ENCODE measurements at places on chromosomes 12 and 14. TPM values are rescaled to one million over a fixed set of nuclear protein-coding genes. Genes with fewer than 3 reads are reported as not detected.

DNA sequence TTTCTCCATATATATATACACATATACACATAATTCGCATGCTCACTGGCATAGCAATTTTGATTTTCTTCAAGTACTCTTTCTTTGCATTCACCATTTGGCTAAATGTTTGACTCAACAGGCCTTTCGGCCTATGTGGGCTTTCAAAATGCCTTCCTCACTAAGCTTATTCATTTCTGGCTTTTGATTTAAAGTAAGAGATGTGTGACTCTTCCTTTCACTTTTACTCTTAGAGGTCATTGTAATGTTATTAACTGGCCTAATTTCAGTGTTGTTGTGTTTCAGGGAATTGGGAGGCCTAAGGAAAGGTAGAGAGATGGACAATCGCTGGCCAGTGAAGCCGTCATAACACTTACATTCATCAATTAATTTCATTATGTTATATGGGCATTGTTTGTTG lies 14.5 kb upstream of the KLRD1 start:
- no peaks in the 10 kb centered on the region for H3K4me1 ChIP-seq
- no peaks in the 10 kb centered on the region for H3K36me3 ChIP-seq
- H3K27me3 ChIP-seq = no peaks in the 10 kb centered on the region

GRCh38 chr14:23090254-23090636 lies 4.7 kb downstream of the ACIN1 start:
- H3K27ac ChIP-seq = no peak overlapping the region
- peaks cover 10% of the 10 kb centered on the region for H3K36me3 ChIP-seq
- no peak overlapping the region for H3K4me3 ChIP-seq
- H3K4me1 ChIP-seq = peaks cover 12% of the 10 kb centered on the region

DNA sequence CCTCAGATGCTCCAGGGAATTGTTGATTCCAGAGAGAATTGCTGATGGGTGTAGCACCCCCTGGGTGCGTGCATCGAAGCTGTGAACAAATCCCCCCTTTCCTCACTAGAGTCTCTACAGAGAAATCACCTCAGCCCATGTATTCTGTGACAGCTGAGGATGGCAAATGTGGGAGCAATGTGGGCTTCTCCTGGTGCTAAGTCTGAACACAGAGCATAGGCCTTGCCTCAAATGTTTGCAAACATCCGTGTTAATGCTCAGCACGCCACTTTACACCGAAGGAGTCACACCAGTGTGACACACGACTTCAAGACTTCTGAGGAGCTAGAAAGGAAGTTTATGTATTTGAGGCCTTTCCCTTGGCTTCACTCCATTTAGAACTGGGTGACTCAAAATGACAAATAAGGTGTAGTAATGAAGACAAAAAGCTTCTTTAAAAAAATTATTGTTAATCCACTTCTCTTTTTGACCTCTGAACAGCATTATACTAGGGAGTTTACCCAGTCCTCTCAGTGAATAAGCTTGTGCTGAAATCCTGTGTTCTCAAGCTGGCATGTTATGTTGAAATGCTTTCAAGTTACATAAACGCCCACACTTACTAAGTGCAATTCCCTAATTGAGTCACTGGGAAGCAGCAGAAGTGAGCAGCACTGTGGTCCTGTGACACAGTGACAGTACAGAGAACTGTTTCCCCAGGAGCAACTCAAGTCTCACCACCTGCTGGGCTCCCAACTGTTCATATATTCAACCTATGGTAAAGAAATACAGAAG lies 92.9 kb downstream of the FAR2 start:
- no peaks in the 10 kb centered on the region for H3K4me1 ChIP-seq
- H3K27me3 ChIP-seq = no peaks in the 10 kb centered on the region
- H3K36me3 ChIP-seq = no peaks in the 10 kb centered on the region
- no peak overlapping the region for H3K4me3 ChIP-seq

- no peak overlapping the region for H3K4me3 ChIP-seq
- H3K27ac ChIP-seq = no peak overlapping the region
- no peaks in the 10 kb centered on the region for H3K27me3 ChIP-seq
- no peaks in the 10 kb centered on the region for H3K36me3 ChIP-seq
- H3K4me1 ChIP-seq = no peaks in the 10 kb centered on the region
Measured at GRCh38 chr12:107649661-107650061, 35.9 kb upstream of the PWP1 start.

DNA sequence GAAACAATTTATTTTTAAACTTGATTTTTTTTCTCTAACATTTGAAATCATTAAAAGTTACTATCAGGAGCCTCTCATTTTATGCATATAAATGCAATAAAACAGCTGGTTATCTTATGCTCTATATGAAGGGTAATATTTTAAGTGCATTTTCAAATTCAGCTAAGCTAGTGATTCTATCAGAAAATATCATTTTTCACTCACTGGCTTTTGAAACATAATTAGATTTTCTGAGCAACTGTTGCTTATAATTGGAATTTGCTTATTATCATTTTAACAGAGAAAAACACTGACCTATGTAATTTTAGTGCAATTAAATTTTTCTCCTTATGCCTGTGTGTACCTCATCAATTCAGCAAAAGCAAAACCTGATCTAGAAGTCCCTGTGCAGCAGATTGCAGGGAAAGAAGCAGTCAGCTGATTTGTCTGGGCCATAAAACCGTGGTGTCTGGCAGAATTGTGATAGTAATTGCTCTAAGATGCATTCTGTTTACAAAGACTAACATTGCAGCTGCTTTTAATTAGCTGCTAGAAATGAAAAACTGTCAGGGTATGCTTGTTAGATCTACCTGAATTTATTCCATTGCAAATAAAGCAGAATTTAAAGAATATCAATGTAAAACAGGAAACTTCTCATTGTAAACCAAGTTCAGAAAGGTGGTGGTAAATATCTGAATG lies 75.0 kb downstream of the BICD1 start:
- H3K4me3 ChIP-seq = no peak overlapping the region
- H3K36me3 ChIP-seq = peaks cover 5% of the 10 kb centered on the region
- H3K4me1 ChIP-seq = no peaks in the 10 kb centered on the region
- no peak overlapping the region for H3K27ac ChIP-seq

- H3K36me3 ChIP-seq = no peaks in the 10 kb centered on the region
- no peak for DNase-seq
- H3K4me1 ChIP-seq = peaks cover 9% of the 10 kb centered on the region
- no peak overlapping the region for H3K27ac ChIP-seq
- peaks cover 5% of the 10 kb centered on the region for H3K27me3 ChIP-seq
Measured at GRCh38 chr12:94037444-94037843, 110.9 kb upstream of the PLXNC1 start.

DNA sequence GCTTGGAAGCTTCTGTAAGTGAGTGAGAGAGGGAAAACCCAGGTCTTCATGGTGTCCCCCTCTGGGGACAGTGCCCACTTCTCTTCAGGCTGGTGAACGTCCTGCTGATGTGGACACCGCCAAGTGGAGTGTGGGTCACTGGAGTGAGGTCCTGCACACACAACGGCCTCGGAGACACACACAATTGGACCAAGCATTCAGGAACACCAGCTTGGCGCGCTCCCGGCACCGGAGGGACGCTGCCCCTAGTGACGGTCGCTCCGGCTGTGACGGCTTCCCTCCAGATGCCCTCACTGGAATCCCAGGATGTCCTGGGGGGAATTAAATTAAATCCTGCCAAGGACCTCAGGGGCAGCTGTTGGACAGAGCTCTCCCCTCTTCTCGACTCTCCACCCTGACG lies 123.1 kb downstream of the ZNF664 start:
- H3K4me1 ChIP-seq = no peaks in the 10 kb centered on the region
- H3K36me3 ChIP-seq = no peaks in the 10 kb centered on the region
- no peak overlapping the region for H3K27ac ChIP-seq
- H3K4me3 ChIP-seq = no peak overlapping the region
- no peaks in the 10 kb centered on the region for H3K27me3 ChIP-seq
- DNase-seq = no peak

DNA sequence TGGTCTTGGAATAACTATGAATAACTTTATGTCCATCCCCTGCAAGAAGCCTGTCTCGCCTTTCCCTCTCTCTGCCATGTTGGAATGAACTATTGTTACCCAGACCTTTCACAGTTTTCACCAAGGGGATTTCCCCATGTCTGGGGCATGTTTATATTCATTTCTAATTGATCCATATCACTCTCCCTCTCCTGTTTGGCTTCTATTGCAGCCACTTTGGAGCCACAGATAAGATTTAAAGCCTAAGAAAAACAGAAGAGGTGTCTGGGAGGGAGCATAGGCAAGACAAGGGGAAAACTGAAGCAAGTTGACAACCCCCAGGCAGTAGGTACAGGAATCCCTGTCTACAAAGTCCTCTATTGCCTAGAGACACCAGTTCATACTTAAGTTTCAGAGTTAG lies 41.0 kb upstream of the FOXJ2 start:
- no peak overlapping the region for H3K4me3 ChIP-seq
- H3K4me1 ChIP-seq = peaks cover 14% of the 10 kb centered on the region

- H3K4me1 ChIP-seq = no peaks in the 10 kb centered on the region
- no peaks in the 10 kb centered on the region for H3K36me3 ChIP-seq
- H3K27ac ChIP-seq = no peak overlapping the region
- no peak overlapping the region for H3K4me3 ChIP-seq
Measured at GRCh38 chr12:50246873-50247612, 36.3 kb downstream of the LIMA1 start.

- peak; percentile 51 for DNase-seq
- no peak overlapping the region for H3K4me3 ChIP-seq
- H3K36me3 ChIP-seq = no peaks in the 10 kb centered on the region
- H3K27me3 ChIP-seq = no peaks in the 10 kb centered on the region
Measured at GRCh38 chr14:71856199-71856919, 75.9 kb upstream of the RGS6 start.

- no peak overlapping the region for H3K27ac ChIP-seq
- H3K36me3 ChIP-seq = no peaks in the 10 kb centered on the region
- DNase-seq = peak; percentile 7
- no peaks in the 10 kb centered on the region for H3K27me3 ChIP-seq
Measured at GRCh38 chr12:84502907-84503787, 409.5 kb downstream of the SLC6A15 start.

- no peaks in the 10 kb centered on the region for H3K36me3 ChIP-seq
- no peak overlapping the region for H3K27ac ChIP-seq
- no peak overlapping the region for H3K4me3 ChIP-seq
- DNase-seq = peak; percentile 39
Measured at GRCh38 chr14:105493921-105494605, 3.0 kb downstream of the TEDC1 start.

GRCh38 chr14:69050240-69051184 lies 71.4 kb upstream of the ACTN1 start:
- no peaks in the 10 kb centered on the region for H3K36me3 ChIP-seq
- no peak overlapping the region for H3K4me3 ChIP-seq
- DNase-seq = no peak
- no peak overlapping the region for H3K27ac ChIP-seq

DNA sequence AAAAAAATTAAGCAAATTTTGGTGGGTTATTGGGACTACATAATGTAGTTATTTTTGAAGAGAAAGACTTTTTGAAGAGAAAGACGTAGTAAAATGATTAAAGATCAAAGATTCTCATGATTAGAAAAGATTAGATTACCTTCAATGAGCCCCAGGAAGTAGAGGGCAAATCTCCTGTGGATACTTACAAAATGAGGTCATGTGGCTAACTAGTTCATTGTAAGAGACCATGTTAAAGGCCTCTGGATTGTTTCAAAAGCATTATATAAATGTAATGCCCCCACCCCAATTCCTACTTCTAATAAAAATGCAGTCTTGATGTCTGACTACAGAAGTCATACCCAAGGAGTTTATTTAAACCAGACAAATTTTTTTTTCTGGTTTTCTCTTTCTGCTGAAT lies 93.3 kb downstream of the ERGIC2 start:
- H3K36me3 ChIP-seq = no peaks in the 10 kb centered on the region
- H3K27me3 ChIP-seq = no peaks in the 10 kb centered on the region
- DNase-seq = no peak
- H3K27ac ChIP-seq = no peak overlapping the region

DNA sequence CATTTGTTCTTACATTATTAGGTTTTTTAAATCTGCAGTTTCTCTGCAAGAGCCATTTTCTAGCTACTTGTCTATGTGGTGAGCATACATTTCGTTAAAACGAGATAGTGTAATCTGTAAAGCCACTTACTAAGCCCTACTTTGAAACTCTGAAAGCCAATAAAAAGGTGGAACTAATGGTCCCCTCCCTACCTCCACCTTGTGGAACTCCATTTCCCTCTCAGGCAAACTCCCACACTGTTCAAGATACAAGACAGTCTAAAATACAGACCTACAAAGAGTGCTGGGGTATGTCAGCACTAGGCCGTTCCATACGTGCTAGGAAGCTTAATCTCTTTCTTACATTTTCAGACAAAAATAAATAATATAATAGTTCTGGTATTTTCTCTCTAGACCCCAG lies 74.1 kb downstream of the DUSP6 start:
- H3K27me3 ChIP-seq = no peaks in the 10 kb centered on the region
- H3K4me3 ChIP-seq = no peak overlapping the region
- peaks cover 12% of the 10 kb centered on the region for H3K4me1 ChIP-seq
- no peaks in the 10 kb centered on the region for H3K36me3 ChIP-seq
- DNase-seq = no peak

DNA sequence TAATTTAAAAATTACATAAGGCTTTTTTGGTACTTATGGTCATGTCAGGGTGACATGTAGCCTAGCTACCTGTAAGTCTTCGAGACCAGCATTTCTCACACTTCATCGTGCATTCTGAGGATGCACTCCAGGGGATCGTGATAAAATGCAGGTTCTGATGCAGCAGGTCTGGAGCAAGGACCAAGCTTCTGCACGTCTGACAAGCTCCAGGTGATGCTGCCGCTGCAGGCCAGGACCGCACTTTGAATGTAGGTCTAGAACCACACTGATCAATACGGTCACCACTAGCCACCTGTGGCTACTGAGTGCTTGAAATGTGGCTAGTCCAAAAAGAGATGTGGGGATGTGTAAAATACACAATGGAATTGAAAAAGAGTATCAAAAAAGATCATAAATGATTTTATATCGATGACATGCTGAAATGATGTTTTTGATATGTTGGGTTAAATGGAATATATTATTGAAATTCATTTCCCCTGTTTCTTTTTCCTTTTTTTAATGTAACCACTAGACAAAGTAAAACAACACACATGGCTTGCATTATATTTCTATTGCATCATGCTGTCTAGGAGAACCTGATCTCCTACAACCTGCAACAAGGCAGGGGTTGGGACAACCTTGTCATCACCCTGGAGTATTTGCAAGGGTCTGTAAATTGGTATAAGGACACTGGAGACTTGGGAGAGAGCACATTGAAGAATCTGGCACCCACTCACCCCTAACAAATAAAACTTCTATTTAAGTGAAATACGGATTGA lies 142.4 kb downstream of the DPF3 start:
- H3K27ac ChIP-seq = no peak overlapping the region
- no peak for DNase-seq

DNA sequence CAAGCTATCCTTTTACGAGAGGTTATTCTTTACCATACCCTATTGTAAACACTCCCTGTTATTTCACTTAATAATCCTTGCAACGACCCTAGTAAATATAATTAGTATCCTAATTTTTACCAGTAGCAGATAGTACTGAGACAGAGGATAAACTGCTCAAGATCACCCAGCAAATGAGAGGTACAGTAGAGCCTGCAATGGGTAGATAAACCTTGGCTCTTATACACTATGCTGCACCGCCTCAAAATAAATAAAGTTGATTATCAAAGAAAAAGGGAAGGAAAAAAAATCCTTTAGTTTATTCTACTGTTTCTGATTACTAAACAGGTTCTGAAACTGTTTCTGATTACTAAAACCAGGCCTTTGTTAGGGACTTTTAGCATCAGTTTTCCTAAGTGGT lies 22.5 kb downstream of the YBX3 start:
- DNase-seq = no peak
- no peaks in the 10 kb centered on the region for H3K27me3 ChIP-seq
- H3K4me3 ChIP-seq = no peak overlapping the region
- no peaks in the 10 kb centered on the region for H3K4me1 ChIP-seq

Gene TMX1
- 28.6 TPM for total RNA-seq

Gene PEBP1
- total RNA-seq = 106 TPM

Gene ADSS1
- 1.00 TPM for total RNA-seq

Gene SYNDIG1L
- not detected for total RNA-seq

Gene GLI1
- total RNA-seq = 3.9 TPM

Gene ACOT4
- total RNA-seq = 0.83 TPM

Gene ANKRD52
- total RNA-seq = 46.5 TPM

Gene CDH24
- 1.2 TPM for total RNA-seq

Gene NTS
- not detected for total RNA-seq

Gene GPR65
- total RNA-seq = 13.7 TPM

Gene ESRRB
- not detected for total RNA-seq
